ENCODE measurements at places on chromosomes 1 and 21. TPM values are rescaled to one million over a fixed set of nuclear protein-coding genes. Genes with fewer than 3 reads are reported as not detected.

Gene SAMSN1
- total RNA-seq = not detected

Gene TNFRSF9
- total RNA-seq = 0.07 TPM

Gene ADCY10
- total RNA-seq = not detected

Gene KCNC4
- 1.3 TPM for total RNA-seq

Gene IGSF21
- not detected for total RNA-seq

Gene ACKR1
- not detected for total RNA-seq

Gene KIAA0040
- total RNA-seq = 5.0 TPM

Gene CFAP74
- total RNA-seq = not detected

All from NCI-H460 (cell line).